Activated CD4-positive, alpha-beta memory T cell treated with anti-CD3 and anti-CD28 coated beads for 36 hours (primary cell): ENCODE measurements at places on chromosomes 7 and 10.

DNA sequence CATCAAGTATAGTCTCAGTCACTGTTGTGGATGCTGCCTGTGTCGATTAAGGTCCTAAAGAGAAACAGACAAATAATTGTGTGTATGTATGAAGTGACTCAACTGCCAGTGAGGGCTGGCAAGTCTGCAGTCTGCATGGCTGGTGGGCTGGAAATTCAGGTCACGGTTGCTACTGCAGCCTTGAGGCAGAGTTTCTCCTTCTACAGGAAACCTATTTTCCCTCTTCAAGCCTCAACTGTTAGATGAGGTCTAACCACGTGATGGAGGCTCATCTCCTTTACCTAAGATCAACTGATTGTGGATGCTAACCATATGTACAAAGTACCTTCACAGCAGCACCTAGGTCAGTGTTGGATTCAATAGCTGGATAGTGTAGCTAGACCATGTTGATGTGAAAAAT lies 29.9 kb downstream of the MBL2 start:
- no peak for DNase-seq

DNA sequence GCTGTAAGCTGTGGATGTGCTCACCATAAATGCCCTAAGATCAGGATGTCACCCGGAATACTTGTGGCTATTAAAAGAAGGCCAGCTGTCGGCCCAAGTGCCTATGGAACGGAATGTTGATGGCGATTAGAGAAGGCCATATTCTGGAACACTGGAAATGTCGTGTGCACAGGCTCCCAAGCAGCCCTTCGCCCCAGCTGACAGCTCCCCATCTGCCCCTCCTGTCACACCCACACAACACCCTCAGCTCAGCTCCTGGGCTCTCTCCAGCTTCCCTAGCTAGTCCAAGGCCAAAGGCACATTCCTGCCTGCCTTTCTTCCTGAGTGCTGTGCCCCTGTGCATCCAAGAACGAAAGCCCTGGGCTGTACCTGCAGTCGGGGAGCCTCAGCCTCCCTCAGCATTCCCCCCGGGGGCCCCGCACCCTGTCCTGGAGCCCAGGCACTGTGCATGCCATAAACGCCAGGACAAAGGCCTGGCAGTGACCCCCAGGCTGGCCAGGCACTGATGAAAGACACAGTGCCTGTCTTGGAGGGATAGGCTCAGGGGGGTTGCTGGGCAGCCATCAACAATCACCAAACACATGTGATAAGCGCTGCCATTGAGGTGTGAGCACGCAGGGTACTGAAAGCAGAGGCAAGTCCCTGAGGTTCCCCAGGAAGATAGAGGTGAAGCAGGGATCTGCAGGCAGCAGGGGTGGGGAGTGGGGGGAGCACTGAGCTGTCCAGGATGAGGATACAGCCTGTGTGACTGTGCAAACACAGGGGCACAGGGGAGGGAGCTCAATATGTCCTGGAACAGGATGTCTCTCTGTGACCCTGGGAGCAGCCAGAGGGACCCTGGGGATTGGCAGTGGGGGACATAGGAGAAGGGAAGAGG lies 3.7 kb upstream of the LDB3 start:
- DNase-seq, result no peak

DNA sequence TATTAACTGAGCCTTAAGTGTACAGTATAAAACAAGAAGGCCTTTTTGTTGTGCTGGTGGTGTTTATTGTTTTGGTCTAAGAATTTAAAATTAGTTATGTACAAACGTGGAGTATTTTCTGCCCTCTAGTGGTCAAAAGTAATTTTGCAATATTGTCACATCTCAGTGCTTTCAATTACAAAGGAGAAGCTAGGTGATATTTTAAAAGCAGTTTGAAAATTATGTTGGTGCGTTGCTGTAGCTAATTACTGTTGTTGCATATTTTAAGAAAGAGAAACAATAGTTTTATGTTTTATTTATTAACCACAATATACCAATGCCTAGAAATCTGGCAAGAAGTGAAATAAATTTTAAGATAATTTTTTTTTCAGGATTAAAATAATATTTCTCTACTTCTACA lies 11.4 kb downstream of the NPVF start:
- no peak for DNase-seq

DNA sequence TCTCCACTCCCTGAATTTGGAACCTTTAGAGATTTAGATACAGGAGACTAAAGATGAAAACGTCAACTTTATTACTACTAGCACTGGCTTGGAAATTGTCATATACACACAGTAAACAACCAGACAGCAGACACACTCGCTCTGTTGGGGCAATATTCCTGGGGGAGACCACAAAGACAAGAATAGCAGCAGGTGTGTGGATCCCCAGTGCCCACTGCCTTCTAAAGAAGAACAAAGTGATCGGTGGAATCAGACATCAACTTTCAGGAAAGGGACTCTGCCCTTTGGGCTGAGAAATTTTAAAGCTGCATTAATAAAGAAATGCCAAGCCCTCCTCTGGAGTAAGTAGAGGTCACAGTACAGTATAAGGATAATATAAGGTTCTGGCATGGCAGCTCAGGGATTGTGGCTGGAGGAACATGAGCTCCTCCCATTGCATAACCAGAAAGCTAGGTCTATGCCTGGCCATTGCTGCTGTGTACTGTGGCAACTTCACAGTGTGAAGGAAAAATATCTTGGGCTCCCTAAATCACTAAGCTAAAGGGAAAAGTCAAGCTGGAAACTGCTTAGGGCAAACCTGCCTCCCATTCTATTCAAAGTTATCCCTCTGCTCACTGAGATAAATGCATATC lies 57.1 kb upstream of the ANKRD1 start:
- no peak for DNase-seq

GRCh38 chr7:40673285-40673684 lies 538.5 kb downstream of the SUGCT start:
- no peak for DNase-seq
